ENCODE measurements at places on chromosomes 5 and 9.

DNA sequence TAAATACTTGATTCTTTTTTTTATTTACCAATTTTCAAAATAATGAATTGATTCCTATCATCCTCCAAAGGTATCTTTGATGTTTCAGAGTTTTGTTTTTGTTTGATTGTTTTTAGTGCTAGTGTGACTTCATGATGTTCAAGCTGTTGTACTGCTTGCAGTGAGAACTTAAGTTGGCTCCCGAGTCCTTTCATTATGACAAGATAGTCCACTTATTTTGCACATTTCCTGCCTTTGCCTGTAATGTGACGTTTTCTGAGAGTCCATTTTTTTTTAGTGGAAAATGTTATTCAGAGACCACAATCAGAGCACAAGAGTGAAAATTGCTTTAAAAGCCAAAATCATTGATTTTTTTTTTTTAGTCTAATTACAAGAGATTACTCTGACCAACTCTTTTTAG is 60.1 kb upstream of the FCHO2 start:
- DNase-seq, result no peak

- peak; percentile 44 for DNase-seq
Observed at GRCh38 chr5:14742498-14742897, 78.0 kb downstream of the OTULIN start.

GRCh38 chr5:134913795-134914194 is 8.9 kb downstream of the PCBD2 start:
- no peak for DNase-seq

GRCh38 chr5:146897061-146897460 is 18.5 kb upstream of the PPP2R2B start:
- DNase-seq, result no peak

DNA sequence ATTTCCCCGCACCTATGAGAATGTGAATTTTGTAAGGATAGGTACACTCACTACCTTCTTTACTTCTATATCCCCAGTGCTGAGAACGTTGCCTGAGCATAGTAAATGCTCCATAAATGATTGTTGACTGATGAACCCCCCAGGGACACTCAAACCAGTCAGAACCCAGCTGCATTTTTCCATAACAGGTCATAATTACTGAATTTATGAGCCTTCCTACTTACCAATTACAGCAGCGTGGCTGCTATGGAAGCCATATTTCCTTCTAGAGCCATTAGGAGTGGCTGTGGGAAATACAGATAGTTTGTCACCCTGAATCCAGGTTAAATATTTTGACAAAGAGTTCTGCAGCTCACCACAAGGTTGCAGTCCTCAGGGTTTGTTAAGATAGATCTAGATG is 135.0 kb downstream of the TAF11L14 start:
- no peak for DNase-seq

GRCh38 chr5:133521801-133522200 is 90.5 kb downstream of the FSTL4 start:
- no peak for DNase-seq

GRCh38 chr5:116658141-116658540 is 83.5 kb upstream of the SEMA6A start:
- no peak for DNase-seq

DNA sequence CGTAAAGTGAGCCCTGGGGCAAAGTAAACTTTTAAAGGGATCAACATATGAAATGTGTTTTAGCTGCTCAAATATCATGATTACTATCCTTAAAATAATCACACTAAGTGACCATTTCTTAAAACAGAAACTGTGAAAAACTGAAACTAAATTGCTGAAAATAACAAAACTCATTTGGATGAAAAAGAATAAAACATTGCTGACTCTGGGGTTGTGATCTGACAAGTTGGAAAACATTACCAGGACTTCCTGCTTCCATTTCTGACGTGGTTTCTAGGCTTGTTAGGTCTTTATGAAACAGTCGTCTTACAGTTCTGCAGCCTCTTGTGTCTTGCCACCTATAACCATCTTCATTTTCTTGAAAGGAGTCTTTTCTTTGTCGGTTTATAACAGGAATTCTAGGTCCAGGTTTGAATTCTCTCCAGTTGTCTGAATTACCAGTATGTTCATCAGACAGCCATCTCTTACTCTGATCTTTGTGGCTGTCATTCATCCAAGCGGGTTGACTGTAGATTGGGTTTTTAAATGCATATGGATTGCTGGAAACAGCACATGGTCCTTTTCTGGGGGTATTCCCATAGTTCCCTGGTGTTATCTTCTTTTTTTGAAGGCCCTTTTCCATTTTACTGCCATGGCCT is 1.7 kb downstream of the TUT7 start:
- no peak for DNase-seq

DNA sequence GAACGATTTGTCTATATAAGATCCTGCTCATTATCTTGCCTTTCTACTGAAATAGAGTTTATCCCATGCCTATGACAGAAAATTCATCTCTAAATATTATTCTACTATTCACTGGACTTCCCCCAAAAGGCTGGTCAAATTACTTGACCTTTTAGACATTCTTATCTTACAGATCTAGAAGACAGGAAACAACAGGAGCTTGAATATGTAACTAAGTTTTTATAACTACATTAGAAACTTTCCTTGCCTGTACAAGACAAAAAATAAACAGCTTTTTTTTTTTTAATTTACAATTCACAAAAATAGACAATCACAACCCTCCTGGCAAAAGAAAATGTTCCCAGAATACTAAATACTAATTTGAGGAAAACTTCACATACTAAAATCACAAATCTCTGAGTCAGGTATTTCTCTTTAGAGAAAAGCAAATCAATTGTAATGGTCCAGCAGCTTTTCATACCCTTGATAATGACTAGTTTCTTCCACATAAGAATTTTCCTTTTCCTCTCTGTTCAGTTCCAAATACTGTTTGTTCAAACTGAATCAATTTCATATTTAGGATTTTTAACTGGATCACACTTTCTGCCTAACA is 68.6 kb downstream of the MLLT3 start:
- no peak for DNase-seq

DNA sequence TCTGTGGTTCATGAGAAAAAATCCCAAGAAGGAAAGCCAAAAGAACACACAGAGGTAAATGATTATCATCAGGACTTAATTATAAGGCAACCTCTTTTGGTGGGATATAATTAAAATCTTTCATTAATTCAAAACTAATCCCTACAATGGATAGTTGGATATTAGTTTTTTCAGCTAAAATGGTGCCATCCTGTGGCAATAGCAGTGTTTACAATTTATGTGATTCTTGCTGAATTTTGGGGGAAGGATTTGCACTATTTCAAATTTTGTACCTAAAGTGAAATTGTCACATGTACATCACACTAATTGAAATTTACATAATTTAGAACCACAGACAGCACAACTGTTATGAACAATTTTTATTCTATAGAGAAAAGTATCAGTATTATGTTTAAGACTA is 67.0 kb downstream of the CAST start:
- no peak for DNase-seq

Measured in kidney (tissue), 22 donors.